EL (cell line): ENCODE measurements at places on chromosomes 1 and 21.

DNA sequence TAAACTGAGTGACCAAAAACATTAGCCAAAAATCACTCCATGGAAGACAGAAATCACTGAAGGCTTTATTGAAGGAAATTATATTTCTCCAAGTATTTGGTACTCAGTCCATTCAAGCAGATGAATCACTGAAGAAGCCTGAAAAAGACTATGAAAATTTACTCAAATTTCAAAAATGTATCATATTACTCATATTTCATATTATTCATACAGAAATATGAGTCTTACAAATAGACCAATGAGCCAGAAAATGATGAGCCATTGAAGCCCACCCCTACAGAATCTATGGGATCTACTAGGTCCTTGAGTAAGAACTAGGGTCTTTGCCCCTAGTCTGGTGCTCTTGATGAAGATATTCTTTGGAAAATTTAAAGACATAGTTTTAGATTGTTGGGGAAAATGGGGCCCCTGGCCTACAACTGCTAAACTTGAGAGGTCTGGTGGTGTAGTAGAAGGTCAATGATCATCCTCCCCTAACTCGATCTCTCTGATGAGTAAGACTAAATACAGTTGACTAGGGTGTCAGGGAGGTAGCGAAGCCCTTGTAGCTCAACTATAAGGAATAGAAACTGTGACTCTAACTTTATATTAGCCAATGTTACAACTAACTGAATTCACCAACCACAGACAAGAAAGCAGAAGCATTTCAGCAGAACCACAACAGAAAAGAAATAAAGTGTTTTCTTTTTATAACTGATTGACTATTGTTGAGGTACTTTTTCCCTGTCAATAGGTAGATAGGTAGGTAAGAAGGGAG, 81.0 kb downstream of the NOTCH2 start:
- peak; percentile 18 for DNase-seq

DNA sequence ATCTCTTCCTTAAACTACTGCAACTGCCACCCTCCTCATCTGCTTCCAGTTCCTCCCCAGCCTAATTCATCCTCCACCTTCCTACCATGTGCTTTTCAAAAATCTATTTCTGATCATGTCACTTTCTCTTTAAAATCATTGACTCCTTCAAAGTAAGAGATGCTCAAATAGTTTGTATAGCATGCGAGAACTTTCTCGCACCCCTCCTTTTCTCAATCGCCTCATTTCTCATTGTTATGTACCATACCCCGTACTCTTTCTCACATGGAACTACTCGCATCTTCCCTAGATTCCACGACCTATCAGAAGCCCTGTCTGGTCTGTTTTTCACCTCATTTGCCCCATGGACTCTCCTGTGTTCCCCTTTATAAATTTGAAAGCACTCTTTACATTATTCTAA, 238.2 kb downstream of the NRIP1 start:
- no peak for DNase-seq

DNA sequence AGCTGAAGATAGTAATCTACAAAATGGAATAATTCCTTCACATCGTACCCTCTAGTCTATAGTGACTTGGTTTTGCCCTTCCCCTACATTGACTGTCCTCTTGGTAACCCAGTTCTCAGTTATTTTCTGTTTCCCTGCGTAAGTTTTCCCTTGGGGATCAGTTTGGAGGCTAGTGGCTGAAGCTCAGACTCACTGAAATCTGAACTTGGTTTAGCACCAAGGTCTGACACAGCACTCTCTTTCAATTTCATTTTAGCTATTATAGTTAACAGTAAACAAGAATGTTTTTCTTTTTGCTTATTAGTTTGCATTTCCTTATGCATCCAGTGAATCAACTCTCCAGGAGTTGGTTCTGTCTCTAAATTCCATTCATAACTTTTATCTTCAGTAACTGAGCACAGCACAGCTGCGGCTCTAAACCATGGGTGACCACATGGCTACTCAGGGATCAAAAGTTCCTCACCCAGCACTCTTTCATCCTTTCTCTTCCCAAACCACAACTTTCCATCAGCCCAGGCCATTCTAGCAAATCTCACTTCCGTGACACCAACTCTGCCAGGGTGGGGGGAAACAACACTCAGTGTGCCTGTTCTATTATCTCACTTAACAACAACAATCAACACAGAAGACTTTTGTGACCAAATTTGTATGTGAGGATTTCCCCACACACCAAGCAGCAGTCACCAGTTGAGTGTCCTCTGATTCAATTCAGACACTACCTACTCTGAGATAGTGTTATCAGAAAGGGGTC, 17.6 kb upstream of the IFI6 start:
- peak; percentile 81 for DNase-seq

DNA sequence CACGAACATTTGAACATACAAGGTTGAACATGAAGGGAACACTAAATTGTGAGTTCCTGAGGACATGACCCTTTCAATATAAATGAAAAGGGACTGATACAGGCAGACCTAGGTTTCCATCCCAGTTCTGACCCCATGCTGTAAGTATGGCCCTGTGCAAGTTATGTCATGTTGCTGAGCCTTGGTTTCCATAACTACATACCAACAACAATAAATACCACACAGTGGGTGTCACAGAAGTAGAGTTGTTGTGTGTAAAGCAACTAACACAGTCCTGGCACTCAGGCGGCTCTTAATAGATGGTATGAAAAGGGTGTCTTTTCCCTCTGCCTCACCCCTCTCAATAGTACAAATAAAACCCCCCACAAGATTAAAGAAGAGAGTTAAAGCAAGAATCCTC, 140.8 kb downstream of the LMX1A start:
- DNase-seq = no peak

- DNase-seq = no peak
Measured at GRCh38 chr1:32991819-32992488, 27.3 kb upstream of the RNF19B start.

DNA sequence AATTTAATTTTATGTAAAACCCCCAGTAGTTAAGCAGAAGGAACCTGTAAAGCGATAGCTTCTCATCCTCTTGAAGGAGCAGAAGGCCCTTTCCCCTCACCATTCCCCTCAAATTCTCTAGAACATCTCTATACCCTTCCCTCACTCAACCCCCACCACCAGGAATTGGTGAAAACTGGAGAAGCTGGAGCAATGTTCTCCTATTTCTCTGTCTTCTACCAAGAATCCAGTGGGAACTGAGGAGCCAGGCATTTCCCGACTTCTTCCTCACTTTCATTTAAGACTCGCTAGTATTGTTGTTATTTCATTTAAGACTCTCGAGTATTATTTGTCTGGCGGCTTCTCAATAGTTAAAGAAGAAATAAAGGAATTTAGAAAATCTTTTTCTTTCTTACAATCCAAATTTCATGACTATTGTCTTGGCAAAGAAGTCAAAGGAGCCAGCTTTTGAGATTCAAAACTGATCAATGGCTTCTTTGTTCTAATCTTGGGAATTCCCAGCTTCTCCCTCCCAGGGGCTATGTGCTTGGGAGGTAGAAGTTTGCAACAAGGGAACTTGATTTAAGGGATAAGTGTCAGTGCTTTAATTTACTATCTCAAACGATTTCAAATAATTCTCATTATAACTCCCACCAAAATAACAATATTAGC, 253.3 kb upstream of the ADGRL2 start:
- no peak for DNase-seq

GRCh38 chr1:180939711-180940103, 27.0 kb downstream of the KIAA1614 start:
- no peak for DNase-seq

- no peak for DNase-seq
Measured at GRCh38 chr1:183918589-183918988, 113.7 kb downstream of the RGL1 start.

DNA sequence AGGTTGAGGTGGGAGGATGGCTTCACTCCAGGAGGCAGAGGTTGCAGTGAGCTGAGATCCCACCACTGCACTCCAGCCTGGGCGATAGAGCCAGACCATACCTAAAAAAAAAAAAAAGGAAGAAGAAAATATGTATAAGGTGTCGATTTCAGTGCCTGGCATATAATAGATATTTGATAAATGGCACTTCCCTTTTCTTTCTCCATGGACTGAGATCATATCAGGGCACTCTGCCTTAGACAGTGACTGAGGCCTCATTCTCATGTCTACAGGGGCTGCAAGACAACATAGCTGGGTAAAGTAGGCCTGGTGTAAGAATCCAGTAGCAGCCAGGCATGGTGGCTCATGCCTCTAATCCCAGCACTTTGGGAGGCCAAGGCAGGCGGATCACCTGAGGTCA, 21.2 kb downstream of the PCAT6 start:
- DNase-seq = no peak

- DNase-seq = peak; percentile 20
Measured at GRCh38 chr21:45618846-45619485, 24.6 kb upstream of the PCBP3 start.

- no peak for DNase-seq
Measured at GRCh38 chr1:42385283-42385682, 4.7 kb downstream of the RIMKLA start.

DNA sequence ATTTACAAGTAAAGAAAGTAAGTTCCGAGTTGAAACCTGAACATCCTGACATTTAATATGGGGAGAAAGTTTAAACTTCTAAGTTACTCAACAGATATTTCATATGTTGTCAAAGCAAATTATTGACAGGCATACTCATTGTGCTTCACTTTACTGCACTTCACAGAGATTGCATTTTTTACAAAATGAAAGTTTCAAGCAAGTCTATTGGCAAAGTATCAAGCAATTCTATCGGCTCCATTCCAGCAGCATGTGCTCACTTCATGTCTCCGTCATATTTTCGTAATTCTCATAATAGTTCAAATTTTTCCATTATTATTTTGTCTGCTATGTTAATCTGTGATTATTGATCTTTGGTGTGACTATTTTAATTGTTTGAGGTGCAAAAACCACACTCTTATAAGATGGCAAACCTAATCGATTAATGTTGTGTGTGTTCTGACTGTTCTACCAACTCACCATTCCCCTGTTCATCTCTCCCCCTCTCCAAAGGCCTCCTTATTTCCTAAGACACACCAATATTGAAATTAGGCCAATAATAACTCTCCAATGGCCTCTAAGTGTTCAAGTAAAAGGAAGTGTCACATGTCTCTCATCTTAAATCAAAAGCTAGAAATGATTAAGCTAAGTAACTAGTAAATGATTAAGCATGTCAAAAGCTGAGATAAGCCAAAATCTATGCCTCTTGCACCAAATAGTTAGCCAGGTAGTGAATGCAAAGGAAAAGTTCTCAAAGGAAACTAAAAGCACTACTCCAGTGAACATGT, 68.2 kb upstream of the BCL9 start:
- DNase-seq = peak; percentile 33

DNA sequence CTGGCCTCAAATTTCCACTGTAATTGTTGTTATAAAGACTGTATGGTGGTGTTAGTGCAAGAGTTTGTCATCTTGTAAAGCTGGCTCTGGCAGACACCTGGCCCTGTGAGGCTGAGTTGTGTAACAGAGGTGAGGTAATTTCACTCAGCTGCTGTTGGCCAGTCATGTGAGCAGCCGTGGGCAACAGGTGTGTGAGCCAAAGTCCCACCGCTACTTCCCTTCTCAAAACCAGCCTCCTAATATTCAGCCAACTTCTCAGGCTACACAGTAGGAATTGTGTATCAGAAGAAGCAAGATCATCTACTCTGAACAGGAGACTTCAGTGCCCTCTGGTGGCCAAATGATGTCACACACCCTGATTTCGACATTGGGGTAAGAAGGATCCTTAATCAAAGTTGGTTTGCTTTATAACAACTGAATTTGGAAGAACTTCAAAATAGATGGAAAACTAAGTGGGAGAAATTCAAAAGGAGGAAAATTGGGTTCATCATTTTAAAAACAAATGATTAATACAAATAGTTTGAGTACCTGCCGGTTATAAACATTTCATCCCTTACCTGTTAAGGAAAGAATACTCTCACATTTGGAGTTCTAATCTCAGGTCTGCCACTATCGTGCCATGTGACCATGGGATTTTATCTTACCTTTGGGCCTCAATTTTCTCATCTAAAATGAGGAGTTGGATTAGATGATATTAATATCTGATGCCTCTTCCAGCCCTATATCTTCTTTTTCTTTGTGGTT, 2.6 kb upstream of the CREG1 start:
- peak; percentile 71 for DNase-seq

- DNase-seq = peak; percentile 50
Measured at GRCh38 chr21:15592271-15592860, 137.4 kb upstream of the USP25 start.

DNA sequence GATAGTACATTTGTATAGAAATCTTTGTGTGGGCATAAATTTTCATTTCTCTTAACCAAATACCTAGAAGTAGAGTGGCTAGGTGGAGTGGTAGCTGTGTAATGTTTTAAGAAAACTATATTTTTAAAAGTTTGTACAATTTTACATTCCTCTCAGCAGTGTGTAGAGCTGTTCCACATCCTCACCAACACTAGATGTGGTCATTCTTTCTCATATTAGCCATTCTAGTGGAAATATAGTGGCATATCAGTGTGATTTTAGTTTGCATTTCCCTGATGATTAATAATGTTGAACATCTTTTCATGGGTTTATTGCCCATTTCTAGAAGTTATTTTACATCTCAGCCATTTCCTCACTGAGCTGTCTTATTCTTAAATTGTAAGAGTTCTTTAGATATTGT, 65.5 kb downstream of the ITSN1 start:
- DNase-seq = no peak

- peak; percentile 83 for DNase-seq
Measured at GRCh38 chr21:28253338-28253737, 739.3 kb downstream of the LTN1 start.

DNA sequence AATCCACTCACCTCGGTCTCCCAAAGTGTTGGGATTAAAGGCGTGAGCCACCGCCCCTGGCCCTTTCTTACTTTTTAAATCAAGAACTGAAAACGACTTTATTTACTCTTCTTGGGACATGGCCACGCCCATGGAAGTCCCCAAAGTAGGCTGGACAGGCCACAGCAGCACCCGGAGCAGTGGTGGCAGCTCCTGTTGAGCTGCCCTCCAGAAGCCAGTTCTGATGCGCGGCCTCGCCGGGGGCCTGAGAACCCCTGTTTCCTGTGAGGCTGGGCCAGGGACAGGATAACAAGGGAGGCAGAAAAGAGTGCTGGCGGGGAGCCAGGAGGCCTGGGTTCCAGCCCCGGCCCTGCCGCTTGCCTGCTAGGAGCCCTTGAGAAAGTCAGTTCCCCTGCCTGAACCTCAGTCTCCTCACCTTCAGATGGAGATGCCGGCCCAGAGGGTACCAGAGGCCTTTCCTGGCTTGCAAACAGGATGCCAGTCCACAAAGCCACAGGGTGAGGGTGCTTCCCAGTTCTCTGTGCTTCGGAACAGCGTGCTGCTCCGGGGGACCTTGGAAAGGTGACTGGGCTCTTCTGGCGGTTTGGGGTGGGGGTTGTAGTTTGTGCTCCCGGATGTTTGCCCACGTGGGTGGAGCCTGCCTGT, 59.4 kb downstream of the RUNX3 start:
- no peak for DNase-seq

- peak; percentile 86 for DNase-seq
Measured at GRCh38 chr1:219518168-219518906, 94.6 kb downstream of the ZC3H11B start.
